BJ (cell line): ENCODE measurements at places on chromosomes 7 and 10.

DNA sequence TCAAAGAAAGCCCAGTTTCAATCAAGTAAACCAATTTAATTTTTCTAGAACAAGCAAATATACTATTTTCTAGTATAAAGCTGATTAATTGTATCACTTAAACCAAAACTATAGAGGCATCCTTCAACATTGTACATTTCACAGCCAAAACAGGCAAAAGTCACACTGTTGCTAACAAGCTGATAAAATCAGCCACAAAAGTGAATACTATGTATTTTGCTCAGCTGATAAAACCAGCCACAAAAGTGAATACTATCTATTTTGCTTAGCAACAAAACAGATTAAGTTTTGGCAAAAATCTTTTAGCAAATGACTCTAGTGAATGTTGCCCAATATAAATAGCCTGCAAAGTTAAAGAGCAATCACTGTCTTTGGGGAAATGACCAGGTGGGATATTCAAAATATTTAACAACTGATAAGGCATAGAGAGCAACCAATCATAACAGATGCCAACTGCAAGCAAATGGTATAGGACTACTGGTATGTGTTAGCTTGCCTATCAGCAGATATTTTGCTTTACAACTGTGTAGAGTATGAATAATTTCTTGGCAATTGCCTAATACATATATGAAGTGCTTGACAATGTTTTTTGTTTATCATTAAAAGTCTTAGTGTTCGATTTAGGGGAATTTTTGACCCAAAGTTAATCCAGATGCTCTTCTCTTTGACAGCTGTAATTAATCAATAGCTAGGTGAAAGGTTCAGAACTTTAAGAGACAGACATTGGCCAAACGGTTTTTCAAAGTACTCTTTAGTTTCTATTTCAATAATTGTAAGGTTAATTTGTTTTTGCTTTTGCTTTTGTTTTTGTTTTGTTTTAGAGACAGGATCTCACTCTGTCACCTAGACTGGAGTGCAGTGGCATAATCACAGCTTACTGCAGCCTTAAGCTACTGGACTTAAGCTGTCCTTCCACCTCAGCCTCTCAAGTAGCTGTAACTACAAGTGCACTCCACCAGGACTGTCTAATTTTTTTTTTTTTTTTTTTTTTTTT, 44.4 kb upstream of the SP4 start:
- no peak for DNase-seq

DNA sequence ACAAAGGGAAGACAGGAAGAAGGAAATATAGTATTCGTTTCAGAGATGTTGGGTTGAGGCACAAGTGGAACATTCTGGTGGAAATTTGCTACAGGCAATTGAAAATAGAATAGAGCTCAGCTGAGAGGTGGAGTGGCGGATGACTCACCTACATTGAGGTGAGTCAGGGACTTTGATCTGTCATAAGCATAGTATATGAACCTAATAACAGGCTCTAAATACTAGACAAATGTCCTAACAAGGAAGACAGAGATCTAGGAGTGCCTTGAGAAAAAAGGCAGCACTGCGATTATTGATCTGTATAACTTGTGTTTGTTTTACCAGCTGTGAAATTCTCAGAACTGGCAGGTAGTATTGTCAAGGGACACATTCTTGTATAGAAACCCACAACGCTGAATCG, 907 bp upstream of the IFRD1 start:
- no peak for DNase-seq

GRCh38 chr7:85529831-85530230, 343.0 kb upstream of the SEMA3D start:
- DNase-seq, result peak; percentile 41

GRCh38 chr10:130456616-130457015, 320.4 kb downstream of the GLRX3 start:
- DNase-seq, result no peak

DNA sequence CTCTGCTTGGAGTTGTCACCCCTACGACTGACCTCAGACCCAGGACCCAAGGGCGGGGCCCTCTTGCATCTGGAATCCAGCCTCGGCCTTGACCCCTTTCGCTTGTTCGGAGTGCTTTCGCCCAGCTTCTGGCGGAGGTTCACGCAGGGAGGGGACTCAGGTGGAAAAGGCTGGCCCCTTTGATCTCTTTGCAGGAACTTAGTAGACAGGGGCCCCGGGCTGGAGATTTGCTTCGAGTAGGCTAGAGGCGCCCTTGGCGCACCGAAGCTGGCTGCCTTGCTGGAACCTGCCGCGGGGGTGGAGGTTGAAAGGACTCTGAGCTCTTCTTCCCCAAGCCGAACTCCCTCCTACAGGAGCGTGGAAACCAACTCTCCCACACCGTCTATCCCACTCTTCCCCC, 255.1 kb downstream of the OTUD1 start:
- no peak for DNase-seq
